ENCODE measurements at places on chromosomes 3 and 15.
A peak's percentile ranks its signal among the peaks of the same experiment; 100 is the strongest.

DNA sequence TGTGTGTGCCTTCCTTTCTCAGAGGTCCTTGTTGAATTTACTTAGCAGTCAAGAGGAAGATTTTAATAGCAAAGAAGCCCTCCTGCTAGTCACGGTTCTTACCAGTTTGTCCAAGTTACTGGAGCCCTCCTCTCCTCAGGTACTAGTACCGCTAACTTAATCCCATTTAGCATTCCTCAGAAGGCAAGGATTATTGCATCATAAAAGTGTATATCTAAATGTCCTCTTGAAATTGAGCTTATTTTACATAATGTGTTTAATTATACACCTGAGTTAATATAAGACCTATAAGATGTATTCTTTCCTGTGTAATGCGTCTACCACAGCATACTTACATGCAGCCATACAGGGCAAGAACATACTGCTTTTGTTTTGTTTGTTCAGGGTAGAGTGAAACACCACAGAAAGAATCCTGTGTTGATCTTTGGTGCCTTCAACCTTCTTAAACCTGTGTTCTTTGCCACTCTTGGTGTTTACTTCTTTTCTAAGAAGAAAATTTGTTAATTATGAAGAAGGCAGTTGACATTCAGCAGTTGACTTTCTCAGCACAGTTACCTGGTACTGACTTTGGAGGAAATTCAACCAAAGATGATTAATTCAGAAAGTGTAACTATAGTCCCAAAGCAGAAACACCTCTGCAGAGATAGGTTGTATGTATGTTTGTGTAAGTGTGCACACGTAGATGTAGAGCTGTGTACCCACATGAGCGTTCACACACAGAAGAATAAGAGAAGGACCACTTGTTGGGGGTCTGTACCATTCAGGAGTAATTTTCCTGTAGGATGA, 33.1 kb downstream of the POLG start:
- no peak for DNase-seq

DNA sequence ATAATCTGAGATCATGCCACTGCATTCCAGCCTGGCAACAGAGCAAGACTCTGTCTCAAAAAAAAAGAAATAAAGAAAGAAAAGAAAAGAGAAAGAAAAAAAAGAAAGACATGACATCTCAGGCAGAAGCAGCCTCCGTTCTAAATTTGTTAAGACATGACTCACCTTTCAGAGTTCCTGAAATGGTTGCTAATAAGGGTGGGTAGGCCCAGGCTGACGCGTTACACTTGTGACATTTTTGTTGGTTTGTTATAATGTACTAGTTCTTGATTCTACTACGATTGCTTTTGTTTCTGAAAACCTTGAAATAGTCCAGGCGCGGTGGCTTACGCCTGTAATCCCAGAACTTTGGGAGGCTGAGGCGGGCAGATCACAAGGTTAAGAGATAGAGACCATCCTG, 21.0 kb downstream of the SLC25A20 start:
- DNase-seq = no peak

- DNase-seq = no peak
Measured at GRCh38 chr3:32641356-32641755, 43.6 kb upstream of the CNOT10 start.

GRCh38 chr15:91894606-91895005, 41.1 kb downstream of the SLCO3A1 start:
- no peak for DNase-seq

- no peak for DNase-seq
Measured at GRCh38 chr3:10941972-10942371, 50.6 kb upstream of the SLC6A1 start.

DNA sequence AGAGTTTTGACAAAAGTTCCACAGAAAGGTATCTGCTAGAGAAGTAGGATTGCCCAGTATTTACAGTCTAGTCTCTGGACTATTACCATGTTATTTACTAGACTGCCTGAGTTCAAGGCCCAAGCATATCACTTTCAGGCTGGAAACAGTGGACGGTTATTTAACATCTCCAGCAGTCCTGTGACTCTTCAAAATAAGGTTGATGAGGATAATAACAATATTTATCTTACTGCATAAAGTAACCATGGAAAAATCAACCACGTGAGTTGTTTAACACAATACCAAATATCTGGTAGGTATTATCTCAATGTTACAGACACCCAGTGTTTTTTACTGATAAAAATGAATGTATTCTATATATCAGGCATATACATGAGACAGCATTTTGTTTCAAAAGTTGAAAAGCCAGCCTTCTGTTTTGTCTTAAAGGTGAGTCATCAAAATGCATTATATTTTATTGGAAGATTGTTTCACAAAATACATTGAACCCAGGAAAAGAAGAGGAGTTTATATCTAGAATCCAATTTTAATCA, 535.8 kb downstream of the TBL1XR1 start:
- no peak for DNase-seq

DNA sequence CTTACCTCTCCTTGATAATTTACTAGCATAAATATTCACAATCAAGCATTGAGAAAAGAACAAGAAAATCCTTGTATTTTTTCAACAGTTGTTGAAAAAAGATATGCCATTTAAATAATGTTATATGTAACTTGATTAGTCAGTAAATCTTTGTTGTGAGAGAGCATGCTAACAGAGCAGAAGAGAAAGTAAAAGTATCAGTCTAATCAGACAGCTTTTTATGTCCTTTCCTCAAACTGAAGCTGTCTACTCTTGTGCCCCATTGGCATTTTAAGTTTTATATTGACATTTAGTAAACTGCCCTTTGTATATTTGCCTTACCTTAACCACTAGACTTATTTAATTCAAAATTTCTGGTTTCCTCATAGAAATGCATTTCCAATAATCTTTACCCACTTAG, 668.7 kb downstream of the OTOL1 start:
- no peak for DNase-seq

DNA sequence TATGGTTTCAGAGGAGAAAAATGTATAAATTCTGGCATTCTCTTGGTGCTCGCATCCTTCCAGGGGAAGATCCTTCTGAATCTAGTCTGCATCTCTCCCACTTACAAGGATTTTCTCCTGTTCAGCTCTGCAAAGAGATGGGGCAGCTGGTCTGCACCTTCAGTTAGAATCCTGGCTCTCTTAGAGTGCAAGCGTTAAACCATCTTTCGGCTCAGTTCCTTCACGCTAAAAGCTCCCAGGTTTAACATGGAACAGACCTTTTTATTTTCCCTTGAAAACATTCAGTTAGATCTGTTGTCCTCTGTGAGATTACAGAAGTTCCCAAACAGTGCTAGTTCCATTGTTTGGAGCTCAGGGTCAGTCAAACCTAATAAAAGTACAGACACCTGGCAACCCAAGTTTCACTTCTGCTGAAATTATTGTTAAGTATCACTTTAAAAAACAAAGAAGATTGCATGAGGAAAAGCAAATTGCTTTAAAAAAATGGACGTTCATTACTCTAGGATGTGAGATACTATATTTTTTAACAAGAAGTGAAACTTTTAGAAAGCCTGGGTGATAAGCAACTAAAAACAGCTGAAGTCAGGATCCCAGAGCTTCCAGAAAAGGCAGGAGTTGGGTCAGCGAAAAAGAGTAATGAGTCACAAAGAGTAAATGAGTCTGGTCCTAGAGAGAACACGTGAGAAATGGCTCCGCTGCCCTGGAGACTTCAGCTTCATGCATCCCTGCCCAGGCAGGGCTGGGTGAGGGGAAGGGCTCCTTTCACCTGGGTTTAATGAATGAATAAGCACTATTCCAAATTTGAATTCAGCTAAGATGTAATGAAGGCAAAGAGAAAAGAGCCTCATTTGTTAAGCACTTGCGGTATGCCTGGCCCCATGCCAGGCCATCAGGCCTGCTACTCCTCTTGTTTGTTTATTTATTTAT, 63.3 kb downstream of the ABTB1 start:
- DNase-seq = peak; percentile 28

DNA sequence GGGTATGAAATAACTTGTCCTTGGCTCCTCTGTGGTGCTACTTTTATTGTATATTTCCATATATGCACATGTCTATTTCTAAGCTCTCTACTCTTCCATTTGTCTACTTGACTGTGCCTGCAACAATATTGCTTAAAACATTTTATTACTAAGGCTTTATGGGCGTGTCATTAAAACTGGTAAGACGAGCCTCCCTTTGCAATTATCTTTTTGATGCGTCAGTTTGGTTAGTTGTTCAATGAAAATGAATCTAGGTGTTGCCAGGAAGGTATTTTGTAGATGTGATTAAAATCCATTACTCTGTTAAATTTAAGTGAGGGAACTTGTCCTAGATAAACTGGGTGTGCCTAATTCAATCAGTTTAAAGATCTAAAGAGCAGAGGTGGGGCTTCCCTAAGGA, 12.9 kb upstream of the TRA2B start:
- no peak for DNase-seq

All from NCI-H1417 (cell line).